Left lung (tissue), 14 donors: ENCODE measurements at places on chromosomes 7 and 10.

DNA sequence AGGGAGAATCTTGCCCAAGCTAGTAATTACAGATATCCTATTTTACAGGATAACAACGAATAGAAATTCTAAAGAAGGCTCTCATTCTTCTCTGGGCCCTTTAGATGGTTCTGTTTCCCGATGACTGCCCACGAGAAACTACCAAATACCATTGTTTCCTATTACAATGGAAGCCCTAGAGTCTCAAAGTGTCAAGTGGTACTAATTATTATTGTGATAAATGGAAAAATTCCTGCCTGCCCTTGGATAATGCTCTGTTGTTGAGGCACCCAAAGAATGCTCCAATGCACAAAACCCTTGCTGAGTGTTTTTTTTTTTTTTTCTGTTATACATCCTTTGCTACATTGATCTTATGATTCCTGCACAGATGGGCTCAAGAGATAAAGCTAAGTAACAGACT, 504.5 kb downstream of the XPNPEP1 start:
- no peak for DNase-seq

- no peak for DNase-seq
Observed at GRCh38 chr10:84172467-84173356, 889 bp upstream of the GPR15LG start.

DNA sequence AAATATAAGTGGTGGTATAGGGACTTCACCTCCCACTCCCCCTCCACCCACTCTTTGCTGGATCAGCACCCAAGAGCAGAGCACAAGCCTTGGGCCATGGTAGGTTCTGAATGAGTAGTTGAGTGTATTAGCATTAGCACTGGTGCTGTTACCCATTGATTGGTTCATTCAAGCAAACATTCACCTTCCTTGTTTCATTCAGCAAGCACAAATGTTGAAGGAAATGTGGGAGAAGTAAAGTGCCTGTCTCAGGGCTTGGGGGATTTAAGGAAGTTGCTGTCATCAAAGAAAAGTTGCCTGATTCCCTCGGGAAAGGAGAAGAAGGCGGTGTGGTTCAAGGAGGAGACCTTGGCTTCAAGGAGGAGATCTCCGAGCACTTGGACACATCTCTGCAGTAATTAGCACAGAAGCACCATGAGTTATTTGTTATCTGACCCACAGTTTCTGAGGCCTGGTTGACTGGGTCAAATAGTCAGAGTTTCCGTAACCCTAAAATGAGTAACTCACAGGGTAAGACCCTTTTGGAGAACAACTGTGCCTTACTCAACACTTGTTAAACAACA, 17.3 kb downstream of the IL2RA start:
- DNase-seq, result no peak

DNA sequence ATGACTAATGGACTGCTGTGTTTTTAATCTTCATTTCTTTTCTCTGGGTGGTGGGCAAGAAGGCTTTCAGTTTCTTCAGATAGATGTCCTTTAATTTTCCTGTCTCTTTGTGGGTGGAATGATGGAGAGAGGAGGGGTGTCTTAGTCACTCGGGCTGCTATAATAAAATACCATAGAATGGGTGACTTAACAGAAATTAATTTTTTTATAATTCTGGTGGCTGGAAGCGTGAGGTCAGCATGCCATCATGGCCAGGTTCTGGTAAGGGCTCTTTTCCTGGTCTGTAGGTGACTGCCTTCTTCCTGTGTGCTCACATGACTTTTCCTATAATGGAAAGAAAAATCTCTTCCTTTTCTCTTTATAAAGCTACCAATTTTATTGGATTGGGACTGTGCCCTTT, 6.3 kb downstream of the RSBN1L start:
- DNase-seq, result no peak

GRCh38 chr10:101065481-101066145, 3.8 kb downstream of the KAZALD1 start:
- no peak for DNase-seq

DNA sequence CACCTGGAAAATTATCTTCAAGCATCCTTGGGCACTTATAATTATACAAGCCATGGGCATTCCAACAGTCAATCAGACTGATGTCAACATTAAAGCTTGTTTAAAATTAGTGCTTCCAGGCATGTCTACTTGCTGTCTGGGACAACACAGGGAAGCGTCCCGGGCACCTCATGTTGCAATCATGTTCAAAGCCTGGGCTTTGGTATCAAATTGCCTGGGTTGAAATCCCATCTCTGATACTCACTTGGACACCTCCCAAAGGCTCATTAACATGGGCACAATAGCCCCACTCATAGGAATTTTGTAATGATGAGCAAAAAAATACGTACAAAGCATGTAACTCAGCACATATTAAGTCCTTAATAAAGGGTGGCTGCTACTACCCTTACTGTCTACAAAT, 14.4 kb downstream of the AIFM2 start:
- DNase-seq, result no peak

DNA sequence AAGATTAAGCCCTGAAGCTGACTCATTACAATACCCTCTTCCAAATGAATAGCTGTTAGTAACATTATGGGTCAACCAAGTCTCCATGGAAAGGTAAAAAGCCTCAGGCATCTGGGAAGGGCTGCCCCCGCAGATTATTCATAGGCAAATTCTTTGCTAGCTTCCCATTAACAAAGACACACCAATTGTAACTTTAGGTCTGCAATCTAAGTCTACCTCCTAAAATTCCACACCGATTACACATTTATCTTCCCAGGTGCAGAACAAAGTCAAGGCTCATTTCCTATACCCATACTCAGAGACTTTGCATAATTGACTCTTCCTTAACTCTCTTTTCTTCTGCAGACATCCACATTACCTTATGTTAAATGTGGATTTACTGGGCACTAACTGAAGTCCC, 826.3 kb upstream of the MBL2 start:
- no peak for DNase-seq

DNA sequence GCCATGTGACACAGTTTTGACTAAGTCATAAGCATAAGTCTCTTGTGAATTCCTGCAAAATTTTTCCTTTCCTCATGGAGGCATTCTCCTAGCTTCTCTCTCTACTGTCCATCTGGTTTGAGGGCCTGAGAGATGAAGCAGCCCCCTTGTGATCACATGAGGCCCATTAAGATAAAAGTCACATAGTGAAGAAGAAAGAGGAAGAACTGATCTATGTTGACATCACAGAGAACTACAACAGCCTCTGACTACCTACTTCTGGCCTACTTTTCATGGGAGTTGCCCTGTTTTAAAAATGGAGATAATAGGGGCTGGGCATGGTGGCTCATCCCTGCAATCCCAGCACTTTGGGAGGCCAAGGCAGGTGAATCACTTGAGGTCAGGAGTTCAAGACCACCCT, 50.4 kb downstream of the TFEC start:
- DNase-seq, result no peak

- no peak for DNase-seq
Observed at GRCh38 chr10:11586170-11586569, 25.3 kb downstream of the USP6NL start.

GRCh38 chr10:27911539-27911938, 87.3 kb downstream of the ODAD2 start:
- no peak for DNase-seq

- no peak for DNase-seq
Observed at GRCh38 chr10:29635711-29636144, 957 bp upstream of the SVIL start.

- DNase-seq, result no peak
Observed at GRCh38 chr7:120920034-120920433, 30.5 kb upstream of the ING3 start.

GRCh38 chr10:118500477-118501104, 94.9 kb downstream of the PRLHR start:
- no peak for DNase-seq

- DNase-seq, result no peak
Observed at GRCh38 chr7:14639329-14639728, 263.2 kb downstream of the DGKB start.

DNA sequence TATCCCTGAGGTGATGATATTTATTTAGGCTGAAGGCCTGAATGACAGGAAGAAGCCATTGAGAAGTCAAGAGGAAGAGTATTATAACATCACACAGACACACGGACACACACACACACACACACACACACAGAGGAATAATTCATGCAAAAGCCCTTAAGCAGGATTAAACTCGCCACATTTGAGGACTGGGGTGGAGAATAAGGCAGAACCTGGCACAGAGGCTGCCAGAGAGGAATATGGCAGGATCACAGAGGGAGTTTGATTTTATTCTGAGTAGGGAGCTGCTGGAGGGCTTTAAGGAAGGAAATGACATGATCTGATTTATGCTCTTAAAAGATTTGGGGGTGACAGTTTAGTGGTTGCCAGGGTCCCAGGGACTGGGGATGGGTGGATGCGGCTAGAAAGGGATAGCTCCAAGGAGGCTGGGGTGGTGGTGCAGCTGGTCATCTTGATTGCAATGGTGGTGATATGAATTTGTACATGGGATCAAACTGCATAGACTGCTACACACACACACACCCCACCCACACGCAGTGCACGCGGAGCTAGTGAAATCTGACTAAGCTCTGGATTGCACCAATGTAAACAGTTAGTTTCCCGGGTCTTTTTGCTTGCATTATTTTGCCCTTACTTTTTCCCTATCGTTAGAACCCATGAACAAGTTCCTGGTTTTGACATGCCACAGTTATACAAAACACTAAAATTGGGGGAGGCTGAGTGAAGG, 11.2 kb downstream of the SMURF1 start:
- DNase-seq, result no peak

GRCh38 chr7:152594801-152595200, 81.1 kb downstream of the XRCC2 start:
- no peak for DNase-seq

DNA sequence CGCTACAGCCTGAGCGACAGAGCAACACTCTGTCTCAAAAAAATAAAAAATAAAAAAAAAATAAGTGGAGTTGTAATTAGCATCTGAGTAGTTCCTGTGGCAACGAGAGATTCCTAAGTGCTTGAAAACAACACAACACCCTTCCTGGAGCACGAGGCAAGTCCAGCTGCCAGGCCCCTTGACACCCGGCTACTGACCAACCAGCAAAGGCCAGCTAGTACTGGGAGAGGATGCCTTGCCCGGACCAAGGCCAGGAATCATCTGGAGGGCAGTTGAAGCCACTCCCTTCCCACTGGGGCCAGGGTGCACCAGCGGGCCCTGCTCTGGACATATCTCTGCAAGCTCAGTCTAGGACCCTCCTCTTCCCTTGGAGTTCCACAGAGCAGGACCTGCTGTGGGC, 536 bp downstream of the C10orf105 start:
- no peak for DNase-seq

DNA sequence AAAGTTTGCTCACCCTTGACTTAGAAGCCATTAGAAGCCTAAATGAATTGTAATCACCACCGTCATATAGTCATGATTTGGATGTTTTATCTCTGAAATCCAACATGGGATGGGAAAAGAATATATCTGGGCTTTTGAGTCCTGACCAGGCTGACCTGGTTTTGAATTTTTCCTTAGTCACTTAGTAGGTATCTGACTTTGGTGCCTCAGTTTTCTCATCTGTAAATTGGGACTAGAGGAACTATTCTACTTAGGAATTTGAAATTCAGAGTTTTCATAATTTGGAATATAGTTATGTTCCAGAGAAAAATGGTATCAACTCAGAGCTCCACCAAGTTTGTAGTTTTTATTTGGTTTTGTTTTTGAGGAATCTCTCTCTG, 40.9 kb downstream of the SHOC2 start:
- DNase-seq, result no peak

DNA sequence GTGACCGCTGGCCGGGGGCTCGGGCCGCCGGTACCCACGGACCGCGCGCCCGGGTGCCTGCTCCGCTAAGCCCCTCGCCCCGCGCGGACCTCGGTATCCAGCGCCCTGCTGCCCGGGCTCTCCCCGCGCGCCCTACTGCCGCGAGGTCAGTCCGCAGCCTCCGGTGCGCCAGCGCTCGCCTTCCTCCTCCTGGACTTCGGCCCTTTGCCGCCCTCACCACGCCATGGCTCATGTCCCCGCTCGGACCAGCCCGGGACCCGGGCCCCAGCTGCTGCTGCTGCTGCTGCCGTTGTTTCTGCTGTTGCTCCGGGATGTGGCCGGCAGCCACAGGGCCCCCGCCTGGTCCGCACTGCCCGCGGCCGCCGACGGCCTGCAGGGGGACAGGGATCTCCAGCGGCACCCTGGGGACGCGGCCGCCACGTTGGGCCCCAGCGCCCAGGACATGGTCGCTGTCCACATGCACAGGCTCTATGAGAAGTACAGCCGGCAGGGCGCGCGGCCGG, 483 bp downstream of the GDF10 start:
- DNase-seq, result no peak

DNA sequence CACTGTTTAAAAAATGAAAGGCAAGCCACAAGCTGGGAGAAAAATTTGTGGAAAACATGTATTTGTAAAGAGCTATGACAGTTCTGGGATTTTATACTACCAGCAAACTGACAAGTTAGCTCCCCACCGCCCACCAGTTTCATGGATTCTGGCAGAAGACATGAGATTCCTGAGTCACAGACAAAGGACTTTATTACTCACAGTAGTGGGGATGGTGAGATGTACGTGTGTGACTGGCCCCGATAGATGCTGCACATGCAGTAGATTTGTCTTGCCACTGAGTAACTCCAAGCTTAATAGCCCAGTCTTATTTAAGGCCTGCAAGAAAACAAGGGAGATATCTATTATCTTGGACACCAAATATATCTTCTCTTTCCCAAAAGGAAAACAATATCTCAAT, 281.7 kb downstream of the AHR start:
- peak; percentile 40 for DNase-seq

- no peak for DNase-seq
Observed at GRCh38 chr7:84021292-84021908, 173.2 kb downstream of the SEMA3A start.

GRCh38 chr7:6012355-6013104, 3.5 kb downstream of the AIMP2 start:
- no peak for DNase-seq

- DNase-seq, result peak; percentile 91
Observed at GRCh38 chr10:79274279-79275104, 72.8 kb upstream of the PPIF start.

DNA sequence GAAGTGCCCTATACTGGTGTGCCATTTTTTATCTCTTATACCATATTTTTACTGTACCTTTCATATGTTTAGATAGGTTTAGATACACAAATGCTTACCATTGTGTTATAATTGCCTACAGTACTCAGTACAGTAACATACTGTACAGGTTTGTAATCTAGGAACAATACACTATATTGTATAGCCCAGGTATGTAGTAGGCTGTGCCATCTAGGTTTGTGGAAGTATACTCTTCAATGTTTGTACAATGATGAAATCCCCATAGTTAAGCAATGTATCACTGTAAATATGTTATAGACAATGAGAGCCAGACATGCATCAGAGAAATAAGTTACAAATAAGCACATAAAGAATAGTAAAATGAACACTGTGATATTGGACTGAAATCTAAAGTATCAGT, 109.1 kb downstream of the IQUB start:
- no peak for DNase-seq
